EH (cell line): ENCODE measurements at places on chromosomes 7 and 10.

DNA sequence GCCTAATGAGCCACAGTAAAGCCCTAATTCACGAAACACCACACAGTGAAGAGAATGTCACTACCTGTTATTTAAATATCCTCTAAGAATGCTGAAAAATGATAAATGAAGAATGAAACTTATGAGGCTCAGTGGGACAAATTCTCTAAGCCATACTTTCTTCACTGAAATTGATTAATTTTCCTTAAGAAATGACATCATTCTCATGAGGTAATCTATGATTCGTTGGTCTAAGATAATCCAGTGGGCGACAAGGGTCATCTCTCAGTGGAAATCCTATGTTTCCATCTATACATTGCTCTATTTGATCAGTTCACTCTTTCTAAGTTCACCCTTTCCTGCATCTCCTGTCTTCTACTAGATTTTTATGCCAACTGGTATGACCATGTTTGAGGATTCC lies 330.4 kb upstream of the ANKRD30A start:
- no peak for DNase-seq

DNA sequence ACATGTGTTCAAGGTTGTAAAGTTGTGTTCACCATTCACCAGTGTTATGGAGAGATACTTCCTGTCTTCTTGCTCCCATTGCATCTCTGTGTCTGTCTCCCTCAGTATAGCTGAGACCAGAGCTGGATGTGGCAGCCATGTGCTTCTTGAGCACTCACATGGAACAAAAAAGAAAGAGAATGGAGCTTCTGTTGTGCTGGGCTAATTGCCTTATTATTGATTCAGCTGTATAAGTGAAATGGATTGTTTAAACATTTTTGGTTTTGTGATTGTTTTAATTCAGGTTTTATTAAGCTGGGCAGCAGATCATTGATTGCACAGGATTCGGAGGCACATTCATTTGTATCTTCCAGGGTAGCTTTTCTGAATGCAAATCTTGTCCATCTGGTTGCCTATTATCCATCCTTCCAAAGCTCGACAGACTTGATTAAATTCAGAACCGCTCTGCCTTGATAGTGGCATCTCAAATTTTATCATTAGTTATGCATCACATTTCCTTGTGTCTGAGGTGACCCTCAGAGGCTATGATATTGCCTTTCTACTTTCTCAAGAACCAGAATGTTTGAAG lies 119.9 kb downstream of the CCNY start:
- no peak for DNase-seq

DNA sequence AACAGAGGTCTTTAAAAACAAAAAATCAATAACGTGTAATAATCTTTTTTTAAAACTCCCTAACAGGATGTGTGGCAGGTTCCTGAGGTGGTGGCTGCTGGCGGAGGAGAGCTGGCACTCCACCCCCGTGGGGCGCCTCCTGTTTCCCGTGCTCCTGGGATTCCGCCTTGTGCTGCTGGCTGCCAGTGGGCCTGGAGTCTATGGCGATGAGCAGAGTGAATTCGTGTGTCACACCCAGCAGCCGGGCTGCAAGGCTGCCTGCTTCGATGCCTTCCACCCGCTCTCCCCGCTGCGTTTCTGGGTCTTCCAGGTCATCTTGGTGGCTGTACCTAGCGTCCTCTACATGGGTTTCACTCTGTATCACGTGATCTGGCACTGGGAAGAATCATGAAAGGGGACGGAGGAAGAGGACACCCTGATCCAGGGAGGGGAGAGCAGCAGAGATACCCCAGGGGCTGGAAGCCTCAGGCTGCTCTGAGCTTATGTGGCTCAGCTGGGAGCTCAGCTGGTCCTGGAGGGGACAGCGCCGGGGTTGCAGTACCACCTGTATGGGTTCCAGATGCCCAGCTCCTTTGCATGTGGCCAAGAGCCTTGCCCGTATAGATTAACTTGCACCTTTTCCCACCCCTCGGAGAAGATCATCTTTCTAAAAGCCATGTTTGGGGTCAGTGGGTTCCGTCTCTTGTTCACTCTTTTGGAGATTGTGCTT lies 16.7 kb upstream of the AZGP1 start:
- DNase-seq: no peak

- DNase-seq: no peak
These were observed 211.2 kb downstream of the ARL4A start for GRCh38 chr7:12898620-12899019.

DNA sequence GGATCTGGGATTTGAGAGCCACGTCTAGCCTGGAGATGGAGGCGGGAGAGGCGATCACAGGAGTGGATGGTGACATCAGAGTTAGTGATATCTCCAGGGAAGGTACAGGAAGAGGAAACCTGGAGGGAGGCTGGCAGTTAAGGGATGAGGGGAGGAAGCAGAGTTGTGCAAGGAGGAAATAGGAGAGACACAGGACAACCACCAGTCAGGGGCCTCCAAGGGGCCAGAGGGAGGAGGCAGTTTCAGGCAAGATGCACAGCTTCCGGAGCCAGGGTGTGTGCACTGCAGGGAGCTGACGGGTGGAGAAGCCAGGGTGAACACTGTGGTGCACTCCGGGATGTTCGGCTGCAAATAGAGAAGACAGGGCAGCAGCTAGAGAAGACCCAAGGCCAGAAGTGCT lies 141.2 kb downstream of the GLI3 start:
- no peak for DNase-seq

DNA sequence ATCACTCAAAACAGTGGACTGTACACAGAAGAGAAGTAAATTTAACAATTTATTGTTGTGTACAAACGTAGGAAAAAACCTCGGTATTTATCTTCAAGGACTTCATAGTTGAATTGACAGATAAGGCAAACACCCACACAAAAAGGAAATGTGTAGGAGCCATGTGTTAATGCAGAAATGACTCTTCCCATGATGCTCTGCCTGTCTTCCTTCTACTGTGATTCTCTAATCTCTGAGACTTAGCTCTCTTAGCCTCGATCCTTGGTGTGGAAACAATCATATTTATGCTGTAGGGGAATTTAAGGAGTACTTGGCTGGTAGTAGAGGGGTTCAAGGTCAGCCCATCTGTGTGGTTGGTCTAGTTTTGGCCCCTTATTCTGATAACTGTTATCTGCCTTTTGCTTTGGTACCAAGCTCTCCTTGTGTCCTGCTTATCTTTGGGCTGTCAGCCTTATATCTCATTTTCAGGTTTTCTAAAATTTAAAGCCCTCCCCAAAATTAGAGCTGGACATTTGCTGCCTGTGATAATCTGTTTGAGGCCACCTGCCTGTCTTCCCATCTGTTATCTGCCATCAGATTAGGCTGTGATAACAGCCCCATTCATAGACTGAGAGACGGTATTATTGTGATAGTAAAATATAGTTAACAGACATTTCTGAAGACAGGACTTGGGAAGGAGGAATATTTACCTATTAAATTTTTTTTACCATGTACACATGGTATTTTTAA lies 81.7 kb downstream of the GPR85 start:
- DNase-seq: no peak

DNA sequence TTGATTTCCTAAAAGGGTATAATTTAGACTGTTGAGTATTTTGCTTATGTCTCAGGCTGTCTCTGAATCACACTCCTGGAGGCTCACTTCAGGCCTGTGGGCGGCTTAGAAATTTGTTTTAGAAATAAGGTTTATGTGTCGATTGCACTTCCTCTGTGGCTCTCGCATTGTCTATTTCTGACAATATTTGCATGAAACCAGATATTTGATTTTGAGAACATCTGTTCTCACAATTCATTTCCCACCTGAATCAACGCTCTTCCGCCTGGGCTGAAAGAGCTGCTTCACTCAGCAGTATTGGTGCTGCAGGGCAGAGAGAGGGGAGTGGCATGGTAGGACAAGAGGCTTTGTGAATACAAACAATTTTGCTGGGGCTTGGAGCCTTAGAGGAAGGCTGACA lies 262.0 kb downstream of the ADRA2A start:
- no peak for DNase-seq

DNA sequence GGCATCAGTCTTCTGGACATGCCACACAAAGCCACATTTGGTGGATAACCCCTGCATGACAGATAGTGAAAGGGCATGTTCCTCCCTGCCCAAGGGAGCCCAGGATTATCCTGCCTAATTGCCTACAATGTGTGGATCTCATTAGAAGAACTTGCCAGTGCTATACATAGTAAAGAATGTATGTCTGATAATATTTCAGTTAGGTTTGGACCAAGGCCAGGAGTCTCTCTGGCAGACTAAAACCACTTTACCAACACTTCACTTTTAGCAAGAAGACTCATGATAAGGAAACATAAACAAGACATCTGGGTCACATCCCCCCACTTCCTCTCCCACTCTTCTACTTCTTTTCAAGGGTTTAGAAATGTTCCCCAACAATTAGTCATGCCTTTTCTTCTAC lies 196.7 kb downstream of the MTERF1 start:
- DNase-seq: peak; percentile 35

- no peak for DNase-seq
These were observed 31.8 kb upstream of the HMX3 start for GRCh38 chr10:123103944-123104343.
